ENCODE measurements at places on chromosomes 16 and 17.

GRCh38 chr17:9346296-9346926 lies 229.2 kb downstream of the STX8 start:
- DNase-seq: no peak

GRCh38 chr17:2466931-2467330 lies 44.8 kb downstream of the METTL16 start:
- DNase-seq: no peak

GRCh38 chr16:11613381-11614303 lies 26.9 kb upstream of the LITAF start:
- DNase-seq: no peak

DNA sequence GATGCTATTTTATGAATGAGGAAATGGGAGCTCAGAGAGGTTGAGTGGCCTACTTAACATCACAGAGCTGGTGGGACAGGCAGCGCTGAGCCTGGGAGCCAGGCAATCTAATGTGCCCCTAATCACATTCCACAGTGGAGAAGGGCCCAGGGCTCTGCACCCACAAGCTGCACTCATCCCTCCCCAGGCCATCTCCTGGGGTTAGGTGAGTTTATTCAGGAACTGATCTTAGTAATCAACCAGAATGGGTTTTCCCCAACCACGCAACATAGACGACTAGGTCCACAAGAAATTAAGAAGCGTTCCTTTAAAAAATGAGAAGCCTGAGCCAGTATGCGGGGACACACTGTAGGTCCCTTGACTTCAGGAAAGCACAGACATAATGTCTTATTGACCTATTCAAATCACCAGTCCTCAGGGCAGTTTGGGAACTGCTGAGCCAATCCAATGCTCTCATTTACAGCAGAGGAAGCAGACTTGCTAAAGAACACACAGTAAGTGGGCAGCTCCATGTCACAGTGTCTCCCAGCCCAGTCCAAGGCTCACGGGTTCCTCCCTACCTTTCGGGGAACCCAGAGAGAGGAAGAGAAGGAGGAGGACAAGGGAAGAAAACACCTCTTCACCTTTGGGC lies 2.3 kb downstream of the MPP3 start:
- no peak for DNase-seq

DNA sequence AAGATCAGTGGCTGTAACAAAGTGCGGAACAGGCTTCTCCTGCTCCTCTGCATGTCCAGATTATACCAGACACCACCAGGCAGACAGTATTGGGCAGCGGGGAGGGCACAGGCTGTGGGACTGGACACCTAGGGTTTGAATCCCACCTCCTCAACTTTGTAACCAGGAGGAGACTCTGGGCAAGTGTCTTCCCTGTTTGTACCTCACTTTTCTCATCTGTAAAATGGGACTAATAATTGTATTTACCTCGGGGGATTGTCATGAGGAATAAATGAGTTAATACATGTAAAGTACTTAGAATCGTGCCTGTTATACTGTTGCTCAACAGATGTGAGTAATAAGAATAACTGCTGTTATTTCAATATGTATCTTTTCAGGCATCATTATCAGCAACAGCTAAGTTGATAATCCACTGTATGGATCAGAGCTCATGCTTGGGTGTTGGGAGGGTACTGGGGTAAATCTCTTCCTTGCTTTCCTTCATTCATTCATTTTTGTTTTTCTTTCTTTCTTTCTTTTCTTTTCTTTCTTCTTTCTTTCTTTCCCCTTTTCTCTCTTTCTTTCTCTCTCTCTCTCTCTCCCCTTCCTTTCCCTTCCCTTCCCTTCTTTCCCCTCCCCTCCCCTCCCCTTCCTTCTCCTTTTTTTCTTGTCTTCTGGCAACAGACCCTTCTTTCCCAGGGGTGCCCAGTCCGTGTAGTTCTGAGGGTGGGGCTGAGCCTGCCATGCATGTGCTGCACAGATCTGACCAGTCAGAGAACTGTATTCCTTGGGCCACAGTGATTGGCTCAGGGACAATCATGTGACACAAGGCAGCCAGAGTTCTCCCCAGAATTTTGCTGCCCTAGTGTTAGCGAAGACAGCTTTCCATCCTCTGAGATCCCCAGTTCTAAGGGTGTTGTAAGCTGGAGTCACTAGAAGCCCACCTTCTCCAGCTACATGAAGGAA lies 25.3 kb upstream of the BRD7 start:
- no peak for DNase-seq

DNA sequence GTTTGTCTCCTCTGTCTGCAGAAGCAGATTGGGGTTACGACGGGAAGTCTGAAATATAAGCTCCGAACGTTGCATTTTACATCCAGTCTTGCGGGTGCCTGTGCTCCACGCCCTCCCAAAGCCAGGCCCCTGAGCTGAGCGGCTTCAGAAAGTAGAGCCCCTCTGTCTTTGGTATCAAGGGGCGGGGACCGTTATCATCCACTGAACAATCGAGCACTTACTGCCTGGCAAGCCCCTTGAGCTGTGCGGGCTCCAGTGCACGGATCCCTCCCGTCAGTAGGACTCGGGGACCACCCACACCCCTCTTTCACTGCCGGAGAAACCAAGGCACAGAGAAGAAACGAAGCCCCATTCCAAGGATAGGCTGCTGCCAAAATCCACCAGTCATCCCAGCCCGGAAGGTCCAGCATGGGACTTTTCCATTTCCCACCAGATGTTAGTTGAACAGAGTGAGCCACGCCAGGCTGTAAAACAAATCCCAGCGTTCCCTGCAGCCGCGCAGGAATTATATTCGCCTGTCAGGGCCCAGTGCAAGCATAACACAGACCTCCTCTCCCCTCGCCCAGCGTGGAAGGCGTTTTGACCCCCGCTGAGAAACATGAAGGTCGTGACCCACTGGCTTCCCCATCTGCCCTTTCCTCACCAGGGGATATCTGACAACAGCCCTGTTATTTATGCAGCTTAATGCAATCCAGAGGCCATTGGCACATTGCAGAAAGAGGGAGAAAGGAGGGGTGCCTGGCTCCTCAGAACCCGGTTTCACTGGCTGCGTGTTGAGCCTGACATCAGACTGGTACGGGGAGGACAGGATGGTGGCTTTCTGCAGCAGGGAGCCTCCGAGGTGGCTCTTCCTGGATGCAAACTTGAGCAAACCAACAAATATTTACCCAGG lies 212.2 kb upstream of the FOXF1 start:
- no peak for DNase-seq

GRCh38 chr16:79798416-79799053 lies 198.0 kb upstream of the MAF start:
- DNase-seq: no peak

DNA sequence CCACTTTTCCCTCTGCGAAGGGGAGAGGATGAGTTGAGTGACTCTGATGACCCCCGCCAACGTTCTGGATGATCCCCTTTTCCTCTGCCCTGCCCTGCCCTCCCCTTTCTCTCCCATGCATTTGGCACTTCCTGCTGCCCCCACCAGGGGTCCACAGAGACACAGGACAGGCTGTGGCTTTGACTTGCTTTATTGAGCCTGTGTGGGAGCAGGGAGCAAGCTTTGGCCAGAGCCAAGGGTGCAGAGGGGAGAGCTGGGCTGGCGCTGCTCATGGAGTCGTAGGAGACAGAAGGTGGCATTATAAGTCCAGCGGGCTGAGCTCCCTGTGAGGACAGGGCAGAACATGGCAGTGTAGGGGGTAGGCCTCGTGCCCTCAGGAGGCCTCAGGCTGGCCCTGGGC lies 1.6 kb downstream of the PPY start:
- no peak for DNase-seq

- DNase-seq: no peak
Observed at GRCh38 chr17:74380086-74380958, 13.0 kb downstream of the GPR142 start.

- no peak for DNase-seq
Observed at GRCh38 chr17:28379814-28380801, 8.6 kb downstream of the SARM1 start.

DNA sequence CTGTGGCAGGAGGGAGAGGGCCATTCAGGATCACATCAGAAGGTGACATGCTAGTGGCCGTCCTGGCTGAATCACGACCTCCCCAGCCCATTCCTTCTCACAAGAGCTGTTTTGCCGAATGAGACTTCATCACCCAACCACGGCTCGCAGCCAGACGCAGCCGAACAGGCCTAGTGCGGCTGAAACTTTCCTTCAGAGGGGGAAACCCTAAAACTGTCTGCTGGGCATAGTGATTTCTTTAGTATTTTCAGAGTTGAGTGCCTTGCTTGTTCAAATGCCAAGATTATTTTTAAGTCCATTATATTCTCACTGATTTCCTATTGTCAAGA lies 343.7 kb downstream of the CPPED1 start:
- DNase-seq: no peak

DNA sequence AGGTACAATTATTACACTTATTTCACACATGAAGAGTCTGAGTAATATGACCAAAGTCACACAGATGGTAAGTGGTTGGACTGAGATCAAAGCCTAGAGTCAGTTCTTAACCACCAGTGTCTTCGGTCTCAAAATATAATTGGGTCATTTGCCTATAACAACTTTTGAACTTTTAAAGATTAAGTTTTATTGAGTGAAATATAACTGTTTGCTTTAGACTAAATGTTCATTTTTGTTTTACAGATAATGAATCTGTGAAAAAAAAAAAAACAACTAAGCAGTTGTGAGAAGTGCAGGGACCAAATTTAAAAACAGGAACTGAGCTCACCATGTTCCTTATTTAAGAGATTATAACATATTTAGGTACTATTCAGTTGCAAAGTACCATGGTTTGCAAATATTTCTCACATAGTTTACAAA lies 150.1 kb downstream of the ITFG1 start:
- DNase-seq: no peak

DNA sequence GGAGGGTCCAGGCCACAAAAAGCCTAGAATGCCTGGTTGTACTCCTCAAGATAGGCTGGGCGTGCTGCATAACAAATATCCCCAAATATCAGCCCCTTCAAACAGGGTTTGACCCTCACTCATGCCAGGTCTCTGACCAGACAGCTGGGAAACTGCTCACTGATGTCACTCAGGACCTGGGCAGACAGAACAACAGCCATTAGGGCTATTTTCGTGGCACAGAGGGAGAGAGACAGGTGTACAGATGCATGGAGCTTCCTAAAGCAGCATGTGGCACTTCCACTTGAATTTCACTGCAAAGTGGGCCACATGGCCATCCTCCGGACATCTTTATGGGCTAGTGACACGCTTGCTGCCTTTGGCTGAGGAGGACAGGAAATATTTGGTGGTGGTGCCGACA lies 73.1 kb downstream of the SREBF1 start:
- DNase-seq: no peak

DNA sequence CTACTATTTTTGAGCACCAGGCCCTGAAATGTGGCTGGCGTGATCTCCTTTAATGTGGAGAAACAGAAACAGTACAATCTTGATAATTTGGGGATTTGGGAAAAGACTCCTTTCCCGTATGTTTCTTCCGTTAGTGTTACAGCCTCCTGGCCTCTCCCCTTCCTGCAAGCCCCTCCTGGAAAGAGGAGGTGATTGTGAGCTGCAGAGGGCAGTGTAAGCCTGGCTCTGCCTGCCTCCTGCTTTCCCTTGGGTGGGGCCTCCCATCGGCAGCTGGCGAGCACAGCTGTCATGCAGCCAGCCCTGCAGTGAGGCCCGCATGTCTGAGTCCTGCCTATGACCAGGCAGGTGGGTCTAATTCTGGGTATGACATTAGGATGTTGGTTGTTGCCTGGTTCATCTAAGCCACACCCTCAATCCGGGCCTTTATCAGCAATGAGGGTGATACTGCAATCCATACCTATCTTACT lies 48.7 kb upstream of the WSB1 start:
- DNase-seq: peak; percentile 52

GRCh38 chr17:10532026-10532425 lies 13.7 kb upstream of the MYH1 start:
- no peak for DNase-seq

DNA sequence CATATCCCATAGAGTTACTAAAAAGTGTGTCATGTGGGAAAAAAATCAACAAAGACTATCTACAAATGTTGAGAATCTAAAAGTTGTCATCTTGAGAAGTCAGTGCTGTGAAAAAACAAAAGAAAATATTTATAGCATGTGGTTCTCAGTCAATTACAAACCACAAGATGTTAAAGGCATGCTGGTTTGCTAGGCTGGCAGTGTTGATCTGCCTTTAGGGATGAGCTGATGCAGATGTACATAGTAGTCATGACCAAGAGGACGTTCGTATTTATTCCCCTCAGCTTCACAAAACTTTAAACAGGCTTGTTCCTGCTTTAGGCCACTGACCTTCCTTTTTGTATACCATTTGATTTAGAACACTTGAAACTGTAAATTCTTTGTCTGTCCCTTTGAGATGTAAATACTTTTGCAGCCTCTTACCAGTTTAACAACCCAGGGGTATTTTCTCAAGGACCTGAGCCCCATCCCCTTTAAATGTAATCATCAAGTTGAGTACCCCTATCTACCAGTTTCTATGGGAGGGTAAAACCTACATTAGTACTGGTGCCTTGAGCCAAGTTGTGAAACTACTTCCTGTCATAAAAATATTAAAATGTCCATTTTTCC lies 446.6 kb downstream of the KCNJ18 start:
- no peak for DNase-seq

- no peak for DNase-seq
Observed at GRCh38 chr16:11795887-11796226, 1.2 kb downstream of the ZC3H7A start.

DNA sequence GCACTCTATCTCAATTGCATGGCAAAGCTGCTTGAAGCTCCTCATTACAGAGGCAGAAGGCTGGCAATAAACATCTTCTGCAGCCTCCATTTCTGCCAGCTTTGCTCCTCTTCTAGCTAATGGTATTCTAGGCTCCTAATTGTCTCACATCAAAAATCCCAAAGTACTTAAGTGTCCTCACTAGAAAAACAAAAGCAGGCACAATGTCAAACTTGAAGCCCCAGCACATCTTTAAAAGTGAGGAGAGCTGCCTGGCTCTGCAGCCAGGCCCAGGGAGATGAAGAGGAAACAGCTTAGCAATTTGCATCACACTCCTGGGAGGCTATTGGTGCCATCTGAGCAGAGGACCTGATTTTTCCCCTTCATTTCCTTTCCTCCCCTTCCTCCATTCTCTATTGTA lies 197.1 kb downstream of the KCNJ2 start:
- no peak for DNase-seq

Measured in GM19239 (cell line).